ENCODE measurements at places on chromosomes 13 and 19.

- DNase-seq: no peak
These were observed 62.4 kb upstream of the XPO4 start for GRCh38 chr13:20964904-20965303.

- no peak for DNase-seq
These were observed 470 bp downstream of the ZNF835 start for GRCh38 chr19:56670961-56671612.

- no peak for DNase-seq
These were observed 6.2 kb downstream of the NPHS1 start for GRCh38 chr19:35846038-35846668.

DNA sequence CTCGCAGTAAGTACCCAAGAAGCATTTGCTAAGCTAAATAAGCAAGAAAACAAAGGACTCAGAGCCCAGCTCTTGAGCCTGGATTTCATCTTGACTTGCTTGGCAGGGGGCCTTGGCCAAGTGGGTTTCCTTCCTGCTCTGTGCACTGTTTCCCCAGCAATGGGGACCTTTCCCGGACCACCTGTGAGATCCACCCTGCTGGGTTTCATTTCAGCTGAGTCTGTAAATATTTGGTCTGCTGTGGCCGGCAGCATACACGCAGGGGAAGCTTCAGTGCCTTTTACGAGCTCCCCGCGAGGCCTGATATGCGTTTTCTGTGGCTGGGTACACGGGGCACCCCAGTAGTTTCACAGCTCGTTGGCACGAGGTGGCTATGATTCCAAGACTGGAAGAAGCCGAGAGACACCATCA, 12.4 kb upstream of the TINCR start:
- DNase-seq: no peak

DNA sequence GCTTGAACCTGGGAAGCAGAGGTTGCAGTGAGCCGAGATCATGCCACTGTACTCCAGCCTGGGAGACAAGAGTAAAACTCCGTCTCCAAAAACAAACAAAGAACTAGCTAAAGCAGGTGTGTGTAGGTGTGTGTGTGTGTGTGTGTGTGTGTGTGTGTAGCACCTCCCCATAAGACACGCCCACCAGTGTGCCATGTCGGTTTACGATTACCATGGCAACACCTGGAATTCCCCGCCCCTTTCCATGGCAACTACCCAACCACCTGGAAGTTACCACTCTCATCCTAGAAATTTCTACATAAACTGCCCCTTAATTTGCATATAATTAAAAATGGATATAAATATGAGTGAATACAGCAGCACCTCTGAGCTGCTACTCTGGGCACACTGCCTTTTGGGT, 80.9 kb upstream of the ADGRE5 start:
- DNase-seq: no peak

DNA sequence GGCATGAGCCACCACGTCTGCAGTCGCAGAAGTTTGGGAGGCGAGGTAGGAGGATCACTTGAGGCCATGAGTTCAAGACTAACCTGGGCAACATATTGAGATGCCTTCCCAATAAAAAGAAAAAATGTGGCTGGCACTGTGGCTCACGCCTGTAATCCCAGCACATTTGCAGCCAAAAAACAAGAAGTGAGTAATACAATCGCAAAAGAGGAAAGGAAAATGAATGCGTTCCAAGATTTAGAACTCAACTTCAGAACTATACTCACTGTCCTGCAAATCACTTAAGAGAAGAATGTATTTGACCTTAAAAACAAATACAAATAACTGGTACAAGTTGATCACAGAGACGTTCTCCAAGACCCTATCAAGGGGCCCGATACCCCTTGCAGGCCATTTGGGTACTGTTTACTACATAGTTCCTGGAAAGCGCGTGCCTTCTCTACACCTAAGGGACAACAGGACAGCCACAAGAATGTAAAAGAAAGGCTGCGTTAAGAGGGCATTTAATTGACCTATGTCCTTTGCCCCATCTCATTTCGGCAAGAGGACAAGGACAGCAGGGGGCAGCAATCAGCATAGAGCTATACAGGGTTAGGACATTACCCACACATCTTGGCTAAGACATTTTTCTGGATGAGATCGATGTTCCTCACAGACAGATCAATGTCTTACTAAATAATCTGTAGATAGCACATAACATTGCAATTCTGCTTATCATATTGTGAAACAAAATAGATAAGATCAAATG, 41.3 kb downstream of the FLT3 start:
- DNase-seq: peak; percentile 8

DNA sequence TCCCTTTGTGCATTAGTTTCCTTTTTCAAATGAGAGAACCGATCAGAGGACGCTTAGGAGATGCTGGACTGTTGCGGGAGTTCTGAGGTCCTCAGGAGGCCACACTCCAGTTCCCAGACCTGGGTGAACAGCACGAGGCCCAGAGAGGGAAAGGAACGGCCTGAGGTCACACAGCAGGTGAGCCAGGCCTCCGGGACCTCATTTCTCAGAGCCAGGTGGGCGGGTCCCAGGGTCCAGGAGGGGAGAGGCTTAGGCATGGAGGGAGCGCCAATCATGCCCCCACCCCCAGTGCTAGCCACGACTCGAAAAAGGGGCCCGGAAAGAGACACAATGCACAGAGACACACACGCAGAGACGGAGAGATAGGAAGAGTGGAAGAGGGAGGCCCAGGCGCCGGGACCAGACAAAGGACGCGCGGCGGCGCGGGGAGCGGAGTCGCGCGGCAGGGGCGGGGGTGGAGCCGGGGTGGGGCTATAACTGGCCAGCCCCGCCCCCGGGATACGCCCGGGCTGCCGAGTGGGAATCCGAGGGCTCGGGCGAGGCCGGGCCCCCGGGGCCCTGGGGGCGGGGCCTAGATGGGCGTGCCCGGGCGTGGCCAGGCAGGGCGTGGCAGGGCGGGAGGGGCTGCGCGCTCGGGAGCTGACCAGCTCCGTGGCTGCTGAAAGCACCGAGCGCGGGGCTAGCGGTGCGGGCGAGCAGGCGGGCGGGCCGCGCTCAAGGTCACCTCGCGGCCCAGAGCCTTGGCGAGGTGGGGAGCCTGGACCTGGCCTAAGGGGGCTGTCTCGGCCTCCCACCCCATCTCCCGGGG, 1.6 kb downstream of the ELAVL3 start:
- no peak for DNase-seq

GRCh38 chr19:8174706-8175105, 25.3 kb upstream of the FBN3 start:
- no peak for DNase-seq

GRCh38 chr19:9306443-9306842, 3.2 kb downstream of the ZNF699 start:
- no peak for DNase-seq

DNA sequence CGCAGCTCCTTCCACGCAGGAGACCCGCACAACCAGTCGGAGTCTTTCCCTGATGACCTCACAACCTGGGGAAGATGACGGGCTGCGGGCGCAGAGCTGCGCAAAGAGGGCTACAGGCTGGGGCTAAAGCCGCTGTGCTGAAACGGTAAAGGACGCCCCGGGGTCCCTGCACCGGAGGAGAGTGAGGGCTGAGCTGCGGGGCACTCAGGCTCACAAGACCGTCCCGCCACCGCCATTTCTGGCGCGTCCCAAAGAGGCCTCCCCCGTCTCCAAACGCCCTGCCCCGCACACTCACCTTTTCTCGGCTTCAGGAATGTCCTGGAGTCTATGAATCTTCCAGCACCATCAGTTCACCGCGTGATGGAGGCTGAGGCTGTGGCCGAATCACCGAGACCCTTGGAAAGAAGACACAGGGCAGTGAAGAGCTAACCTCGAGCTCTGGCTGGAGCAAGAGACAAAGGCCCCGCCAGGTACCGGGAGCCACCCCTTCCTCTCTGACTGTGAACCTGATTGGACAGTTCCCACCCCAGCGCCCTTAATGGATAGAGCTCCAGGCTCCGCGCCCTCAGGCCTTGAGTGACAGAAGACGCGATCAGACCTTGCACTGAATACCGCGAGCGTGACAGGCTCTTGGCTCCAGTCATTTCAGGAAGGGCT, 41.8 kb upstream of the ZNF429 start:
- no peak for DNase-seq

DNA sequence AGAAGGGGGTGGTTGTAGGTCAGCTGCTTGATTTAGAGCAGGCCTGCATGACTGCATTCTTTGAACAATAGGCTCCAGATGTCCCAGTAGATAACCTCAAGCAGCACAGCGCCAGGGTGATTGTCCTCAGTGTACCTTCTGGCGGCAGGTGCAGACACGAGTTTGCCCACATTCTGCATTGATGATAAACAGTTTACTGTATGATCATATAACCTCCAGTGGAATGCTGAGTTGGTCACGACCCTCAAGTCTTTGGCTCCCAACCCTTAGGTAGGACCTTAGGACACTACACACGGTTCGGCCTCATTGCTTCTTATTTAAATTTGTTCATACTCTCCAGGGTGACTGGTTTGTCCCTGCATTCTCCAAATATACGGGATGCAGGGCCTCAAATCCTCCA, 12.2 kb downstream of the ZNF439 start:
- no peak for DNase-seq

- no peak for DNase-seq
These were observed 8.5 kb downstream of the CDX2 start for GRCh38 chr13:27960362-27961226.

DNA sequence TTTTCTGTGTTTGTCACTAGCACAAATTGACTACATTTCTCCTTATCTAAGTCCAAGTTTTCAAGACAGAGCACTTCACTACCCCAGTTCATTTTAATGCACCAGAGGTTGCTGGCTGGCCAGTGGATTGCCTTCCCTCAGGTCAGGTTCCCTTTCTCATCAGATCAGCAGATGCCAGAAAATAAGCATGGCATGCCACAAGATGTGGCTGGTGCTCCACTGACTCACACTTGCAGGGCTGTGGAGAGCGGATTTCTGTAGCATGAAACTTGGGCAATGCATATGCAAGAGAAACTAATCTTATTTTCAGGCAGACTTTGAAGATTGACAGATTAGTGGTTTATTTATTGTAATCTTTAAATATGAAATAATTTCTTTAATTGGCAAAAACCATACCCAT, 79.5 kb downstream of the RUBCNL start:
- DNase-seq: no peak

DNA sequence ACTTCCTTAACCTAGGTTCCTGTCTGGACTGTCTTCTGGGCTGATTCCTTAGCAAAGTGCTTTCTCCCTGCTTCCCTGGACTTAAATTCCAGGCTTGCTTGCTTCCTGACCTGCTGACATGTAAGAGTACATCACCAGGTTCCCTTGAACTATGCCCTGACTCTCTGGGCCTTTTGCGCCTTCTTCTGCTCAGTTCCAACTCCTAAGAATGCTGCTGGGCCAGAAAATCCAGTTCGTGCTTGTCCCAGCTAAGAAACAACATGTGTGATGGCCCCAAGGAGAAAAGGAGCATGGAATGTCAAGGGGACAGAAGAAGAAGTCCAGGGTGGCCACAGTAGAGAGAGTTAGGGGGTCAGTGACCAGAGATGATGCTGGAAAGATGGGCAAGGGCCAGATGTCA, 42.6 kb upstream of the MBNL2 start:
- DNase-seq: no peak

GRCh38 chr19:46528601-46529590, 33.2 kb upstream of the PNMA8B start:
- no peak for DNase-seq

DNA sequence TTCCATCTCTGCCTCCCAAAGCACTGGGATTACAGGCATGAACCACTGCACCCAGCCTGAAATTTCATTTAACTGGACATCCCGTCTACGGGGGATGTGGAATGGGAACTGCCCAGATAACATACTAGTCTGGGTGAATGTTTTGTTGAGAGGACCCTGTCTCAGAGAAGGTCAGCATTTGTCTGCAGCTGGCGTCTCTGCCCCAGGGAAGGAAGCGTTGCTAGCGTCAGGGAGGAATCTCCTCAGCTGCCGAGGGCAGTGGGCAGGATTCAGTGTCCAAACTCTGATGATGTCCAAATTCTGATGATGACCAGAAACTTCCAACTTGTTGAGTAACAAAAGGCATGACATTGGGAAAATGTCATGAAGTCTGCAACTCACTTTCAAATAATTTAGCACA, 3.1 kb downstream of the NXNL1 start:
- no peak for DNase-seq

DNA sequence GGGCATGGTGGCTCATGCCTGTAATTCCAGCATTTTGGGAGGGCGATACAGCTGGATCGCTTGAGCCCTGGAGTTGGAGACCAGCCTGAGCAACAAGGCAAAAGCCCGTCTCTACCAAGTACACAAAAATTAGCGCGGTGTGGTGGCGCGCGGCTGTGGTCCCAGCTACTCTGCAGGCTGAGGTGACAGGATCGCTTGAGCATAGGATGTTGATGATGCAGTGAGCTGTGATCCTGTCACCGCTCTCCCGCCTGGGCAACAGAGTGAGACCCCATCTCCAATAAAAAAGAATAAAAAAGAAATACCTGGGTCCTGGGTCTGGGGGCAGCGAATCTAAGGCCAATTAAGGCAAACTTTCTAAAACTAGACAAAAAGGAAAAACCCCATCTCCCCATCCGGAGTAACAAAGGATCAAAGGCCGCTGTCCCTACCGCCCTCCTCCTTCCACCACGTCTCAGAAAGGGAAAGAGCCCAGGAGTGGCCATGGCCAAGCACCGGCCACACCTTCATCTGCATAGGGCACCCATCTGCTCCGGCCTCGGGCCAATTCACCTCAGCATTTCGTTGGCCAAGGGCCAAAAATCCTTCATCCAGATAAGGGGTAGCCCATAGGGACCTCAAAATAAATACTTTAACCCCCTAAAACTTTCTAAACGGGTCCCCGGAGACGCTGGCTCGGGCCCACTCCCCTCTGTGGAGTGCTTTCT, 851 bp downstream of the ZNF320 start:
- no peak for DNase-seq

GRCh38 chr13:101080616-101081015, 335.7 kb downstream of the NALCN start:
- no peak for DNase-seq

DNA sequence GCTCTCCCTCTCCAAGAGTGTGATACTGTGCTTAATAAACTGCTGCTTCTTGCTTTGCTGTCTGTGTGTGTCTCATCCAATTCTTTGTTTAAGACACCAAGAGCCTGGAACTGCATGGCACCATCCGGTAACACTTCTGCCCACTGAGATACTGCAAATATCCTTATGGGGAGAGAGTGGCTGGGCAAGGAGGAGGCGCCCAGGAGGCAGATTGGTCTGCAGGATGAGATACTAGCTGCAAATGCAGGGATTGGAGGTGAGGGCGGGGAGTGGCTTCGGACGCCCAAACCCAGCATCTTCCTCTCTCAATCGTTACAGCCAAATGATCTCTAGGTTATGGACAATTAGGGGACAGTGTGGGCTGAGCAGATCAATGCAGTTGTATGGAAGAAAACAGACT, 1.7 kb upstream of the SIGLEC7 start:
- DNase-seq: no peak

- peak; percentile 31 for DNase-seq
These were observed 25.1 kb upstream of the KCTD15 start for GRCh38 chr19:33771384-33772101.

- DNase-seq: no peak
These were observed 553.1 kb downstream of the IRS2 start for GRCh38 chr13:109233293-109233692.

GRCh38 chr19:48867123-48867745, 1.2 kb downstream of the PLEKHA4 start:
- DNase-seq: no peak

GRCh38 chr19:7830823-7831222, 805 bp downstream of the EVI5L start:
- DNase-seq: no peak

- no peak for DNase-seq
These were observed 122.3 kb downstream of the ATP8A2 start for GRCh38 chr13:25493931-25494640.

- DNase-seq: no peak
These were observed 89.5 kb downstream of the SPRY2 start for GRCh38 chr13:80251403-80251802.

Measured in NK-92 treated with Interleukin-12 subunit alpha and Interleukin-12 subunit beta, amount 100 ng/mL, for 24 hours (cell line).